ENCODE measurements at places on chromosomes 3 and 15.

GRCh38 chr3:133464573-133464972 lies 64.7 kb downstream of the BFSP2 start:
- no peak for DNase-seq

GRCh38 chr3:128425142-128425845 lies 41.4 kb downstream of the DNAJB8 start:
- DNase-seq: no peak

DNA sequence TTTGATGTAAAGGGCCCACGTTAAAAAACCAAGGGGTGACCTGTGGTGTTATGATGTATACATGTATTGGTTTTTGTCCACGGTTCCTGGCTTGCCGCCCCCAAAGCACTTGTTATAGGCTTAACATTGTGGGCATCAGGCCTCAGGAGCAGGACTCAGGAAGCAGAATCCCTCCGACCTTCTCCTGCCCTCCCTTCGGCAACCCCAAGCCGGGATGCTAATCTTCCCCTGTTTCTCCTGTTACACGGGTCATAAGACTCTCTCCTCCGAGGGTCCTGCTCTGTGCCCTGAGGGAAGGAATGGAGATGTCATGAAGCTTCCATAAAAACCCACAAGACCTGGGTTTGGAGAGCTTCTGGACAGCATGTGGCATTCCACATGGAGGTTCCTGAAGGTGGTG lies 48.8 kb downstream of the RPLP1 start:
- DNase-seq: no peak

DNA sequence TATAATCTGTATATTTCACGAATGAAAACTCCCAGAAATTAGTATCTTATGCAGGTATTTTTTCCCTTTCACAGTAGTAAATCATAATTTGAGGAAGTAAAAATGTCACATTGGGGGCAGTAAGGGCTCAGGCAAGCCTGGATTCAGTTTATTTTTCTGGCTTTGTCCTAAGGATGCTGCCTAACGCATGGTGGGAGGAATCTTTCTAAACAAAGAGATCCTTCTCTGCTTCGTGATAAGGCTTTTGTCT lies 35.7 kb downstream of the DNASE1L3 start:
- no peak for DNase-seq

- DNase-seq: no peak
Observed at GRCh38 chr3:183080628-183081027, 18.7 kb downstream of the MCCC1 start.

GRCh38 chr15:94965593-94965992 lies 734.2 kb downstream of the MCTP2 start:
- DNase-seq: no peak

DNA sequence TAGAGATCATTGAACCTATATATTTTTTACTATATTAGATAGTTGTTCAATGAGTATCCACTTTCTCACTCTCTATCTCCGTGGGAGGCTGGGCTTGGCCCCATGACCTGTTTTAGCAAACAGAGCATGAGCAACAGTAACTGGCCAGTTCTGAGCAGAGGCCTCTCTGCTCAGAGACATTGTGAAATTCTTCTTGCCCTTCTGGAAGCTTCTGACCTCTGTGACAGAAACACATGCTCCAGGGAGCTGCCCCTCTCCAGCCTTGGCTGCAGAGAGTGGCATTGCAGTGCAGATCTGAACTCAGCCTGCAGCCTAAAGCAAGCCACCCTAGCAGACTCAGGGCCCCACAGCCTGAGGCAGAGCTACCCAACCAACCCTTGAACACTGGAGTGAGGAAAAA lies 20.5 kb downstream of the FAM240A start:
- DNase-seq: no peak

DNA sequence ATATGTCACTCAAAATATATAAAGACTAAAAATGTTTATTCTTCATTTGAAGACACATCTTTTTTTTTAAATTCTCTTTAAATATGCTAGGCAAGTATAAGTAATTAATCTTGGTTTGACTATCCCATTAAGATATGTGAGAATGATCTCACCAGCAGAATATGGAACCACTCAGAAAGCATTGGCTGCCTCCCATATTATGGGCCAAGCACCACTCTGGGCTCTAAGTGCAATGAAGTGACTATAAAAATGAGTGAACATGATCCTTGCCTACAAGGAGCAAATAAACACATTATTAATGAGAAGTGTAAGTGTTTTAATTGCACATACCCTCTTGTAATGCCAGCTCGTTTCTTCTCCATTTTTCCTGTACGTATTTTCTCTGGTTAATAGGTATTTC lies 328.5 kb downstream of the NAALADL2 start:
- no peak for DNase-seq

- DNase-seq: no peak
Observed at GRCh38 chr15:76439542-76439941, 103.0 kb downstream of the ISL2 start.
